COLO829 (cell line): ENCODE measurements at places on chromosomes 11 and 22.

DNA sequence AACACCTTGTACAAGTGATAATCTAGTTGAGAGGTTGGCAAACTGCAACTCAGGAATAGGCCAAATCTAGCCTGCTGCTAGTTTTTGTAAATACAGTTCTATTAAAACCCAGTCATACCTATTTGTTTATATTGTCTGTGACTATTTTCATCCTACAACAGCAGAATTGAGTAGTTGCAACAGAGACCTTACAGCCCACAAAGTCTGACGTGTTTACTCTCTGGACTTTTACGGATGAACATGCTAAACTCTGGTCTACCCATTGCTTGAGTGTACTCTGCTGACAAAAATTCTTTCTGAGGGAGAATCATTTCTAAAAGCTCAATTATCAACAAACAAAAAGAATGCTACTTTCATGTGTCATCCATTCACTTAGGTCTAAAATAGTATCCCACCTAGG is 287.0 kb downstream of the DYNC2H1 start:
- no peak for DNase-seq

DNA sequence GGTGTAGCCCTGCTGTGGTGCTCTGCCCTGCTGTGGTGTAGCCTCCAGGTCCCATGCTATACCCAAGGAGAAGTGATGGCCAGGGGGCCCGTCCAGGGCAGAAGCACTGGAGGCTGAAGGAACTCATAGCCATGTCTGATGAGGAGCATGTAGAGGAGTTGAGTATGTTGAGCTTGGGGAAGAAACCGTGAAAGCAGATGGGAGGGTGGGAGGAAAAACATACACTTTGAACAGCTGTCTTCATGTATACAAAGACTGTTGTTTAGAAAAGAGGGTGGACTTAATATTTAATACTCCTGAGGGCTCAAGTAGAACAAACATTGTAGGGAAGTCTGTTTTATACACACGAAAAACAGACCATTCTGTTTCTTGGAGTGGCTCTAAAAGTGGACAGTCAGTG is 26.6 kb upstream of the TTC12 start:
- no peak for DNase-seq

DNA sequence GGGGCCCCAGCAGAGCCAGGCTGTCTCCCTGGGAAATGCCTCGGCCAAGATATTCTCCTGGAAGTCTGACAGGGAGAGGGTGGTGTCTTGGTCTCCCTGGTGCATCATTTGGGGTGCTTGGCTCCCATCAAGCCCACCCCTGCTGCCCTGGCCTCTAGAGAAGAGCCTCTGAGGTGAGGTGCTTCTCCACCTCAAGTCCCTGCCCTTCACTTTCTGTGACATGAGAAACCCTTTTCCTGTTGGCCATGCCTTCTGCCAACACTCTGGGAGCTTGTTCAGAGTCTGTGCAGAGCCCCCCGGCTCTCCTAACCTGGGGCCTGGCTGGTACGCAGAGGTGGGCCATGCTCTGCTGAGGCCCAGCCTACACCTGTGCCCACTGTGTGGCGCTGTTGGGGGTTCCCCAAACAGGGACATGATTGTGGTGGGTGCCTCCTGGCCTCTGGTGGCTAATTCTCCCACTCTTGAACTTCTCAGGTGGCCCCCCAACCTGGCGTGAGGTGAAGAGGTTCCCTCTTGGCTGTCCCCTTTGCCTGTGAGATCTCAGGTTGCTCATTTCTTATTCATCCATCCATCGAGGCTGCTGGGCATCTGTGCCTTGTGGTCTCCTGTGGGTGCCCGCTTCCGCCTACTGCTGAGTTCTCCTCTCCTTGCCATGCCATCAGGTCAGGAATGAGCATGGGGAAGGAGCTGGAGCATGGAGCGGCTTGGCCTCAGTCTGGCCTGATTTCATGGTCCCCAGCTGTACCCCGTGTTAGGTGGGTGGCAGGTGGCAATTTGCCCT is 19.2 kb upstream of the DGCR8 start:
- no peak for DNase-seq

- no peak for DNase-seq
Observed at GRCh38 chr11:33659370-33660139, 41.1 kb downstream of the C11orf91 start.
